T-helper 1 cell (primary cell): ENCODE measurements at places on chromosomes 1 and 21.

- no peak for DNase-seq
These were observed 157.8 kb downstream of the KCNT2 start for GRCh38 chr1:196450143-196451095.

GRCh38 chr1:104745875-104746274 lies 996.2 kb downstream of the AMY1C start:
- no peak for DNase-seq

- no peak for DNase-seq
These were observed 66.4 kb downstream of the LMX1A start for GRCh38 chr1:165290148-165290547.

DNA sequence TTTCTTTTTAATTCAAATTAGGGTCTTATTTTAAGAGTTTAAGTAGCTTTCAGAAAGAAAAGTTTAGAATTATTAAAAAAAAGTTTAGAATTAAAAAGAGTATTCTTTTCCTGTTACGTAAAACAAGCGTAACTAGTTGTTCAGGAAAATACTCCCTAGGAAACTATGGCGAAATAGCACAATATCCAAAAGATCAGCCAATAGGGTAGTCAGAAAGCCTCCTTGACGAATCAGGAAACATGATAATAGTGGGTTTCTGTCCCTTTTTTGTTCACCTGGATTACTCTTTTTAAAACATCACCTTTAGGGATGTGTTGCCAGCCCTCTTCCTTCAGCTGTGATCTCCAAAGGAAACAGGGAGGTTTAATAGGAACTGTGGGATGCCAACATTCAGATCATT lies 25.2 kb downstream of the S1PR1 start:
- no peak for DNase-seq

DNA sequence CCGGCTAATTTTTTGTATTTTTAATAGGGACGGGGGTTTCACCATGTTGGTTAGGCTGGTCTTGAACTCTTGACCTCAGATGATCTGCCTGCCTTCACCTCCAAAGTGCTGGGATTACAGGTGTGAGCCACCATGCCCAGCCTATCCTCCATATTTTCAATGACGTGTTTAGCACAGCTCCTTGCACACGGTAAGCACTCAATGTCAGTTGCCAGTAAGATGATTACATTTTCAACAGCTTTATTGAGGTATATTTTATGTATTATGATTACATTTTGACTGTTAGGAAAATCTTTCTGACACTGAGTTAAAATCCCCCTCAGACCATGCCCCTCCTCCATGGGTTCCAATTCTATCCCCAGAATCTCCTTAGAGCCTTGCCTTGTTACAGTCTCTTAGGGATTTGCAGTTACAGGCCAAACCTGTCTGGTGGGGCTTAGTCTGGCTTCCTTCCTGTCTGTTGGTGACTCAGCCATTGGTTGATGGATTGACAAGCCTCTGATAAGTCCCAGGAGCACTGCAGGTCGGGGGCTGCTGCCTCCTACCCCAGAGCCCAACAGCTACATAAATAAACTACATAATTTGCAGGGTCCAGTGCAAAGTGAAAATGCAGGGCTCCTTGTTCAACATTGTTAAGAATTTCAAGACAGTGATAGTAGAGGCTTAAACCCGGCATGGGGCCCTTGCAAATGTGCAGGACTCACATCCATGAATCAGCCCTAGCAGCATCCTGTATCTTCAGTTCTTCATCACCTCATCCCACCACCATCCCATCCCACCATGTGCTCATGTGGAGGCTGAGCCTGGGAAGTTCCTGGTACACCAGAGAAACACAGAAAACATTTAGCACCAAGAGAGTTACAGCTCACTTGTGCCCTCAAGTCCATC lies 23.4 kb downstream of the COA7 start:
- no peak for DNase-seq

GRCh38 chr1:25872713-25873112 lies 2.8 kb downstream of the PAQR7 start:
- no peak for DNase-seq

DNA sequence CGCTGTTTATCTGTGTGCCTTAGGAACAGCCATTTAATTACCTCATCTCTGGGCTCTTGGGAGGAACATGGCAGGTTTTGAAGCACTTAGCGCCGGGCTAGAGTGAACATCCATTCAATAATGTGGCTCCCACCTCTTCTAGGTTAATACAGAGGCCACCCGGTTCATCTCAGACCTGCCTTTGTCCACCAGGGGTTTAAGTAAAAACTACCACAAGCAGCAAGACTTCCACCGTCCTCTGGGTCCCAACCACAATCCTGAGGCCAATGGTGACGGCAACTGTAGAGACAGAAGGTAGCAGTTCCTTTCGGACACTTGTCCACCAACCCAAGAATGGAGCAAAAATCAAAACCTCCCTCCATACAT lies 924 bp upstream of the DDOST start:
- DNase-seq: no peak

GRCh38 chr1:82214606-82215005 lies 413.9 kb downstream of the ADGRL2 start:
- no peak for DNase-seq

DNA sequence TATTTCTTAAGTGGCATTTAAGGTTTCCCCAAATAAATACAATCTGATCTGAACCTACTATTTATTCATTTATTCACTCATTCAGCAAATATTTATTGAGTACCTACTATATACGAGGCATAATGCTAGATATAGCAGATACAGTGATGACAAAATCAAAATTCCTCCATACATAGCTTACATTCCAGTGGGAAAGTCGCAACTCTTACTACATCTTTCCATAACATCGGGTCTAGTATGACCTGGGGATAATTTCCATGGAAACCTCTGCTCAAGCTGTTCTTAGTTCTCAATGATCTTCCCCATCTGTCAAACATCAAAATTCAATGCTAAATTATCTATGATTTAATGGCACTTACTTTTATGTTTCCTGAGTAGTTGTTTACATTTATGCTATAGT lies 70.8 kb upstream of the PRKACB start:
- no peak for DNase-seq

- no peak for DNase-seq
These were observed 143.5 kb downstream of the C1orf94 start for GRCh38 chr1:34320053-34320669.

- no peak for DNase-seq
These were observed 533.9 kb downstream of the PLPP3 start for GRCh38 chr1:56045477-56045876.

DNA sequence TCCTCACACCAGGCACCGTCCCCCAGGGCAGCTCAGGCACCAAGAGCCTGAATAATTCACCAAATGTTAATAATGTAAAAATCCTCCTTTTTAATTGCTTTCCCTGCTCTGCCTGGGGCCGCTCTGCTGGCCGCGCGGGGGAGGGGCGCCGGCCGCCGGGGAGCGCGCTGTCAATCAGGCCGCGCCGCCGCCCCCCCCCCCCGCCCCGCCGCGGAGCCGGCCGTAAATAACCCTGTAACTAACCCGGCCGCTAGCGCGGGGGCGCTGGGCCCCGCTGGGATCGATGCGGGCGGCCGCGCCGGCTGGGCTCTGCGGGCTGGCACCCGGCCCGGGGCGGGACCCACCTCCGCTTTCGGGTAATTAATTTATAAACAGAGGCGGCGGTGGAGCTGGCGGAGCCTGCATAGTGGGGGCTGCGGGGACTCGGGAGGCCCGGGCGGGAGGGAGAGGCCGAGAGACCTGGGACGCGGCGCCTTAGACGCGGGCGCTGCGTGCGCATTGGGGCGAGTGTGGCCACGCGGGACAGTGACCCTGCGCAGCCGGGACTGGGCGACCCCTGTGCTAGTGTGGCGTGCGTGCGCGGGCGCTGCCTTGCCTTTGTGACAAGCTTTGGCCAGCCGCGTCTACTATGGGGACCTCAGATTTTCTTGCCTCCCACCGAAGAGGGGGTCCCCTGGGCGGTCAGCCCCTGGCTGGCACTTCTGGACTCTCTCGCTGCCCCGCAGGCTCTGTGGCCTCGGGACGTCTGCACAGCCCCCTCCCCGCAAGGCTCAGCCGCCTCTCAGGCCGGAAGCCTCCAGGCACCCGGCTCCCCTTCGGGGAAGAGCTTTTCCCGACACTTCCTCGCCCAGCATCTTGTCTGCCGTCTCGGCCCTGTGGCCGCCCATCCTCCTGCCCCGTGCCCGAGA lies 16.6 kb downstream of the SAMD11 start:
- no peak for DNase-seq

GRCh38 chr1:94807742-94808491 lies 12.2 kb upstream of the SLC44A3 start:
- DNase-seq: no peak

- DNase-seq: no peak
These were observed 2.8 kb downstream of the ARMH1 start for GRCh38 chr1:44677201-44677766.

GRCh38 chr21:42550817-42551216 lies 37.2 kb downstream of the SLC37A1 start:
- no peak for DNase-seq

DNA sequence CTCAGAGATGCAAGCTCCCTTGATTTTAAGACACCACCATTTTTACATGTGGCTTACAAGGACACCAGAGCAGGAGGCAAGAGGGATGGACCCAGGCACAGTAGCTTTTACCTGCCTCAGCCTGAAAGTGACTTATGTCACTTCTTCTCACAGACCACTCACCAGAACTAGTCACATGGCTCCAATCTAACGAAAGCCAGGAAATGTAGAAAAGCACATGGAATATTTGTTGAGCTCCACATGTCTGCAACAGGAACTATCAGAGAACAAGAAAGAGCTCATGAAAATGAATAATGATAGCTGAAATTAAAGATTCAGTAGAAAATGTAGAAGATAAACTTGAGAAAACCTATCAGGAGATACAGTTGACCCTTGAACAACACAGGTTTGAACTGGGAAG lies 69.4 kb downstream of the ZNF648 start:
- DNase-seq: no peak

DNA sequence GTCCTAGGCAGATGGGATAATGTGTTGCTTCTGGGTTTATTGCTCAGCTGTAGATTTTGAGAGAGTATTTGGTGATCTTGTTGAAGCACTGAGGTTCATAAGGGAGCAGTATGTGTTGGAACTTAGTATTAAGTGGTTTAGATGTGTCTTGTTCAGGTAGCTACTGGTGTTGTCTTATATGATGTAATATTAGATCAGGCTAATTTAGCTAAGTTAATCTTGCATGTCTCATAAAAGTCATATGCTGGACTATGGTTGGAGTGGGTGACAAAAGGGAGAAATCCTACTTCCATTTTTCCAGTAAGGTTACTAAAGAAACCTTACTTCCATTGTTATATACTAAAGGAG lies 196.4 kb downstream of the CLEC20A start:
- no peak for DNase-seq
